GF-D8 (cell line): ENCODE measurements at places on chromosomes 2 and 18.

- no peak for DNase-seq
Observed at GRCh38 chr2:47676261-47676926, 106.6 kb upstream of the MSH6 start.

DNA sequence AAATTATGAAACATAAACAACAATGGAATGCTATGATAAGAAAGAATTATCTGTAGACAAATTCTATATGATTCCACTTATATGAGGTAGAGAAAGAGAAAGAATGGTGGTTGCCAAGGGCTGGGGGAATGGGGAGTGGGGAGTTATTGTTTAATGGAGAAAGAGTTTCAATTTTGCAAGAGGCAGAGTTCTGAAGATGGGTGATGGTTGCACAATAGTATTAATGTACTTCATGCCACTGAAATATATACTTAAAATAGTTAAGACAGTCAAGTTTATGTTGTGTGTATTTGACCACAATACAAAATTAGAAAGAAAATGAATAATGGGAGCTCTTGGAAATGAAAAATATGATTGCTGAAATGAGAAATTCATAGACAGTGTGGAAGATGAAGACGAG is 22.6 kb upstream of the FAM117B start:
- no peak for DNase-seq

GRCh38 chr2:226758921-226759640 is 40.5 kb downstream of the IRS1 start:
- DNase-seq, result no peak

GRCh38 chr18:56542476-56542875 is 95.9 kb downstream of the TXNL1 start:
- no peak for DNase-seq

GRCh38 chr2:28356095-28356911 is 36.4 kb upstream of the FOSL2 start:
- no peak for DNase-seq

GRCh38 chr2:101558740-101559525 is 84.0 kb upstream of the RFX8 start:
- DNase-seq, result no peak

DNA sequence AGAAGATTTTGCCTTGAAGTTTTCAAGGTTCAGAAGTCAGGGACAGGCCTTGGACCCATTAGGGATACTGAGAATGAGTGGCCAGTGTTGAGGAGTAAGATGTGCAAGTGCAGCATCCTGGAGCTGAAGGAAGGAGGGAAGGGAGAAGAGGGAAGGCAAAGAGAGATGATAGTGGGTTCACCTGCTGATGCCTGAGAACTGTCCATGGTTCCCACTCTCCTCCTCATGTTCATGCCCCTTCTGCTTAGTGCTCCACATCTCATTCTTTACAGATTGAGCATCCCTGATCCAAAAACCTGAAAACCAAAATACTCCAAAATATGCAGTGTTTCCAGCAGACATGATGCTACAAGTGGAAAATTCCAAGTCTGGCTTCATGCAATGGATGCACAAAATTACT is 137.8 kb downstream of the CCDC102B start:
- no peak for DNase-seq

DNA sequence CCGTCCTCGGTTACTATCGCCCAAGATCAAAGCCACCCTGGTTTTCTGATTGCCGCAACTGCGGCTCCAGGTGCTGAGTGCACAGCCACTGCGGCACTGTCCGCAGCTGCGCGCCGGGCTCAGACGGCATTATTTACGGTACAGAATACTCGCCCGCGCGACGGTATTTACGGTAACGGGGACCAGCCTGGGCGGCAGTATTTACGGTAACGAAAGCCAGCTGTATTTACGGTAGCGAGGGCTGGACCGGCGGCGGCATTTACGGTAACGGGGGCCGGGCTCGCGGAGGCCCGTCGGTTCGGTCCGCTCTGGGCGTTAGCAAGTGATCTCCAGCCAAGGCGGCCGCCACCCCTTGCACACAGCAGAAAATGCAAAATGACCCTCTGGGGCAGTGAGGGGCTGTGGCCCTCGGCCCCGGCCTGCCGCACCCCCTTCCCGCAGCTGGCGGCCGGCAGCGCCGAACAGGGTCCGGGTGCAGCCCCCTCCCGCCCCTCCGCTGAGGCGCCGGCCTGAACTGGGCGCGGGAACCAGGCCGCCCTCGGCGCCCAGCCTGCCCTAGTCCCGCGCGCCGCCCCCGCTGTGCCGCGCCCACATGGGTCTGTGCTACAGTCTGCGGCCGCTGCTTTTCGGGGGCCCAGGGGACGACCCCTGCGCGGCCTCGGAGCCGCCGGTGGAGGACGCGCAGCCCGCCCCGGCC is at the start of gene GNAL:
Gene GNAL (plus strand): TSS at position 293 of the 697 bp plus-strand sequence. CDS start 300 bp downstream, at position 593.
- DNase-seq, result no peak

GRCh38 chr2:86622519-86623042 is 1.1 kb downstream of the RNF103 start:
- DNase-seq, result no peak

GRCh38 chr2:28628506-28628905 is 123.1 kb upstream of the PPP1CB start:
- DNase-seq, result no peak

DNA sequence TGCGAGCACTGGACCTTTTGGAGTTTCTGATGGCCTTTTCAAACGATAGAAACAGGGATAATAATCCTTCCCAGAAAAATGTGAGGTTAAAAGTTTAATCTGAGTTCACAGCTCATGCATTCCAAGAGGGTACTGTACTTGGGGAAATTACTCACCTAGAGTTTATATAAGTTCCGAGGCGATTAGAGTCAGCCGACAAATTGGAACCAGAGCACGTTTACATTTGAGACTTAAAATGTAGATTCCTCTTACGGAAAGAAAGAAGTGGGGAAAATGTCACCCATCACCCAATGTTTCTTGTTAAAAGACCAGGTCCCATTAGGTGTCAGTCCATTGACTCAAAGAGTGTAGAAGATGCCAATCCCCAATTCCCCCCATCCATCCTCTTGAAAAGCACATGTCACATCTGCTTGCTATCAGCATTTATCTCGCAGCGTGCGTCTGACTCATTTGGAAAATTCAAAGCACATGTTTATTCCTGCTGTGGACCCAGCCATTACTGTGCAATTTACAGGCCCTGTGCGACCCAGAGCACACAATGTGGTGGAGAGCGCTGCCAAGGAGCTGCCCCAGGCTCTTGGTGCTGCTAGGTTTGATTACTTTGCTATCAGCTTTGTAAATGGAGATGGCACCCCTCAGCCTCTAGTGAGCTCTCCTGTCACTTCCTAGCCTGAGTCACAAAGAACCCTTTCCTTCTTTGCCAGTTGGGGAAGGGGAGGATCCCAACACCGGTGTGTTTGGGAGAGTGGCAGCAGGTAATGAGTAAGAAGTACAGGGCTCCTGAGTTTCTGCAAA is 104.8 kb downstream of the COLEC12 start:
- no peak for DNase-seq

- DNase-seq, result no peak
Observed at GRCh38 chr2:126507425-126507911, 148.5 kb upstream of the GYPC start.

GRCh38 chr2:237653776-237654558 is 26.6 kb downstream of the LRRFIP1 start:
- no peak for DNase-seq

DNA sequence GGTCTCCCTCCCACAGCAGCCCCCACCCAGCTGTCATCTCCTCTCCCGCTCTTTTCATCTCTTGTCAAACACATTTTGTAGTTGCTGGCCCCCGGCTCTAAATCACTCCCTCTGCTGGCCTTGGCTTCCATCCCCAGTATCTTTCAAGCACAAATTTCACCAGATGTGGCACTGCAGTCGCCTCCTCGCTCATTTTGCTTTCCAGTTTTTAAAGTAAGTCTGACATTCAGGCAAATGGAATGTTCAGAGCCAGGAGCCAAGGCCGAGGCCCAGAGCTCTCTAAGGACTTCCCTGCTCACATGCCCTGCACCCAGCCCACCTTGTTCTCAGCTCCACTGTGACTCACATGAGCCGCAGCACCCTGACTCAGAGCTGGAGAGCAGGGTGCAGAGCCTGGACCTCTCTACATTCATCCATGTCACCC is 158.4 kb downstream of the GALNT14 start:
- no peak for DNase-seq

GRCh38 chr2:212618636-212619035 is 80.0 kb upstream of the ERBB4 start:
- DNase-seq, result no peak

DNA sequence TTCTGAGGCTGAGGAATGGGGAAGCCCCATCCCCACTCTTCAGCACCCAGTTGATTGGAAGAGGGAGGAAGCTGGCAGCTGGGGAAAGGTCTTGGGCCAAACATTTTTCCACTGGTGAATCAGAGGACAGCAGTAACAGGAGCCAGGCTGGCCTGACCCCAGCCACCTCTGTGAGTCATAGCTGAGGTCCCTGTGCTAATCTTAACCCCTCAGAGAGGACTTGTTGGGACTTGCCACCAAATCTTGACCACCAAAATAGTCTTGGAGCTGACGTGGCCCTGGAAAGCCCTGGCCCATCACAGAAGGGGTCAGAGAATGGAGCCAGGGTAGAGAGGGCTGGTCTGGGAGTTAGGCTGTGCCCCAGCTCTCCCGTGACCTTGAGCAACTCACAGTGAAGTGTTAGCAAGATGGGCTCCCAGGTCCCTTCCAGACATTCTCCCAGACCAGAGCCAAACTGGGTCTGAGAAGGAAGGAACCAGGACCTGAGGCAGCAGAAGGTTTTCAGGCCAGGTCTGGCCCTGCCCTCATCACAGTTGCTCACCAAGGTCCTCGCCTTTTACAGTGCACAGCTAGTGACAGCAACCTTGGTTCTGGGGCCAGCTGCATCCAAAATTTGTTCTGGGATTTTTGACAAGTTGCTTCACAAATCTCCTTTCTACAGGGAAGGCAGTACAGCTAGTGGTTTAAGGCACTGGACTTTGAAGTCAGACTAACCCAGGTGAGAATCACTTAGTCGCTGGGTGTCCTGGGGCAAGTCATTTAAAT is 266.6 kb downstream of the CYP26B1 start:
- DNase-seq, result no peak
